CD14-positive monocyte (primary cell): ENCODE measurements at places on chromosomes 1 and 21.

- DNase-seq: no peak
Measured at GRCh38 chr1:207072233-207072632, 16.4 kb upstream of the C4BPB start.

DNA sequence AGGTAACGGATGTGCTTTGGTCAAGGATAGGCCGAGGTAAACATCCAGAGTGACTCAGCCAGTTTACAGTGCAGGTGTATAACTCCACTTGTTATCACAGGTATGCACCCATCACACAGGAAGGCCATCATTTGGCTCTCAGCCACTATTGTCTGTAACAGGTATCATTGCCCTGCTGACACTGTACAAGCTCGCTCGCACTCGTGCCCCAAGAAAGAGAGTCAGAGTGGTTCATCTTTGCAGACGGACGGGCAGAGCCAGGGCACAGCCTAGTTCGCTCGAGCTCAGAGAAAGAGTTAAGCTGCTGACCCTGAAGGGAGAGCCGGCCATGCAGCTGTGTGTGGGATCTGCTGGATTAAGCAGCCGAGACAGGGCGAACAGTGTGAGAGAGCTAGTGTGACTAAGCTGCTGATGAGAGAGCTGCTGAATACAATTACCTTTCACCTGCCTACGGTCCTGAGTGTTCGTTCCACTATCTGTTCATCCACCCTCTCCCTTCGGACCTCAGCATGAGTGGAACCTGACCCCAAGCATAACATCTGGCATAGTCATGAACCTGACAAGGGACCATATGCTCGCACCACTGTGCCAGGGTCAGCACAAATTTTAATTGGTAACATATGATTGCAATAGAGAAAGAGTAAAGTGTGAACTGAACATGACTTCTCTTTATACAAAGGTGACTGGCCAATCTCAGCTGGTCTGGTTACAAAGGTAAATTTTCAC, 27.0 kb upstream of the LYPD8 start:
- DNase-seq: no peak

GRCh38 chr21:34282223-34282622, 81.6 kb upstream of the KCNE2 start:
- no peak for DNase-seq

DNA sequence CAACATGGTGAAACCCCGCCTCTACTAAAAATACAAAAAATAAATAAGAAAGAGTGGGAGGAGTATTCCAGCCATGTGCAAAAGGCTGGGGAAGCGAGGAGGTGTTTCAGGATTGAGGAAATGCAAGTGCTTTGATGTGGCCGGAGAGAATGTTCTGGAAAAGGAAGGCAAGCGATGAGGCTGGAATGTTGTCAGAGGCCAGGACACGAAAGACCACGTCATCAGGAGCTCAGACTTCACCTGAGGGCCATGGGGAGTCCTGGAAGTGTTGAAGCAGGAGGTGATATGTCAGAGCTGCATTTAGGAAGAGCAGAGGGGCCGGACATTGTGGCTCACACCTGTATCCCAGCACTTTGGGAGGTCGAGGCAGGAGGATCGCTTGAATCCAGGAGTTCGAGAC, 10.9 kb upstream of the THEMIS2 start:
- no peak for DNase-seq

GRCh38 chr21:36533468-36533848, 53.5 kb upstream of the CLDN14 start:
- no peak for DNase-seq

DNA sequence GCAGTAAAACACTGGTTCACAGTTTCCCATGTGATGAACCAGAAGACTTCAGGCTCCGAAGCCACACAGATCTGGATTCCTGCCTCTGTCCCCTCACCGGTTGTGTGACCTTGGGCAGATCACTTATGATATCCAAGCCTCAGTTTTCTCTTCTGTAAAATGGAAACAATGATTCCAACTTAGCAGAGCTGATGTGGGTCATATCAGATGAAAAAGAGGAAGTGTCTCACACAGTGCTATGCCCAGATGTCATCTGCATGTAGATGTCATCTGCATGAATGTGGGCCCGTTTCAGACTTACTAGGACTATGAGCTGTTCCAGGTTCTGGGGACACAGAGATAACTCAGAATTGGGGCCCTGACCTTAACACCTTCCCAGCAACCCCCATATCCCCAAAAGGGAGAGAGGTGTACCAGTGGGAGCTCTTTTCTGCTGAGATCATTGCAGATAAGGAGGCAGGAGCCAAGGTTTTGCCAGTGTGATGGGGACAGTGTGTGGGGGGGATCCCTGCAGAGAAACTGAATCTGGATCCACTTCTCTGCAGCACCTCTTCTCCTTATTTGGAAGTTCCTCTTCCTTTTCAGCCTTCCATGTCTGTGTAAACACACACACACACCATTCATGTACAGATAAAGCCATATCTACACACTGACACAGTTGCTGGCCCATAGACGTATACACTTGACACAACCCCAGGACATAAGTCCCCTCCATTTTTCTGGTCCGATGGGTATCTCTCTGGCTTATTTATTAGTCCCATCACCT, 5.0 kb upstream of the ADGRB2 start:
- DNase-seq: no peak

GRCh38 chr1:98402860-98403259, 258.7 kb upstream of the SNX7 start:
- DNase-seq: no peak

DNA sequence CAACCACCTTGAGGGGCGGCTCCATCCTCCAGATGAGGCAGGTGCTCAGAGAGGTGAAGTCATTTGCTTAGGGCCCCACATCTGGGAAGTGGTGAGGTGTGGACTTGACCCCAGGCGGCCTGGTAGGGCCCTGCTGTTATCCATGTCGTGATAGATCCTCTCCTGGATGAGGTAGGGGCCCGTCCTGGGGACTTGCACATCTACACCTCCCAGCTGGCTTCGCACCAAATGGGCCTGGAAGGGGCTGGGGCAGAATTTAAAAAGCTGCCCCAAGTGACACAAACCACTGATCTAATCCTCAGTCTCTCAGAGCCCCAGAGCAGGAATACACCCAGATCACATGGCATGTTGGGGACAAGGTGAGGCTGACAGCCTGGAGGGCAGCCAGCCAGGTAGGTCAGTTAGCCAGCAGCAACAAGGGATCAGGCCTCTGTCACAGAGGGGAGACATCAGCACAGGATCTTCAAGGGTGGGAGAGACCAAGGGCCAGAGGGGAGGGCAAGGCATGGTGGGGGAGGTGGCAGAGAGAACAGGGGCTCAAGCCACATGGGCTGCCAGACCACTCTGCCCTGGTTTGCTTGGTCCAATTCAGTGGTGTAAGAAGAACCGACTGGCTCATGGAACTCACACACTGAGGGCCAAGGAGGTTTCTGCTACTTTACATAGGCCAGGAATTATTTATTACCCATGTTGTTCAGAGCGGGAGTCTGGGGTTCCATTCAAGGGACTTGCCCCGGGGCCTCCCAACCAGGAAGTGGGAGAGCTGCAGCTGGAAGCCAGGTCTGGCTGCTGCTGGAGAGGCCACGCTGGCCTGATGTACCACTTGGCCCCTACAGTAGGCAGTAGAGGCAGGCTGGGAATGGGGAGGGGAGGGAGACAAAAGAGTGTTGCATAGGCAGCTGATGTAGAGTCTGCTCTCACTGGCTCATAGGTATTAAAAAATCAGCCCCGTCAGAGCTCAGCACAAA, 12.1 kb downstream of the LRP8 start:
- DNase-seq: no peak

- peak; percentile 34 for DNase-seq
Measured at GRCh38 chr1:161121042-161121650, 3.2 kb downstream of the NIT1 start.

GRCh38 chr1:95655321-95656020, 421.5 kb downstream of the RWDD3 start:
- DNase-seq: no peak

DNA sequence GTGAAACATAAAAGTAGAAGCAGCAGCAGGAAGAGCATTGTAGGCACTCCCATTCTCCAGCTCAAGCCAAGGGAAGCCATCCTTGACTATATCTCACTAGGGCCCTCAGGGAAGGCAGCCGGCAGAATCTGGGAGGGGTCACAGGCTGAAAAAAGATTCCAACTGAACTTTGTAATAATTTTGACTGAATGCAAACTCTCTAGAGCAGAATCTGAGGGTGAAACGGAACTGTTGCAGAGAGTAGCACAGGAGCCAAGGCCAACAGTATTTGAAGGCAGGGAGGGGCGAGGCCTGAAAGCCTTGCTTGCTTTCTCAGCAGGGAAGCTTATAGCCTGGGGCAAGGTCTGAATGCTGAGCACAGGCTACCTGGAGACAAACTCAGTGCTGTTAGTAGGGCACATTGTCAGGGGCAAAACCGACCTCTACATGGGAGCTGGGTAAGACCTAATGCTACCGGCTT, 180.6 kb downstream of the COL24A1 start:
- no peak for DNase-seq

GRCh38 chr1:219806642-219807041, 121.7 kb downstream of the SLC30A10 start:
- DNase-seq: no peak

GRCh38 chr1:55547405-55547804, 332.2 kb upstream of the USP24 start:
- DNase-seq: no peak

DNA sequence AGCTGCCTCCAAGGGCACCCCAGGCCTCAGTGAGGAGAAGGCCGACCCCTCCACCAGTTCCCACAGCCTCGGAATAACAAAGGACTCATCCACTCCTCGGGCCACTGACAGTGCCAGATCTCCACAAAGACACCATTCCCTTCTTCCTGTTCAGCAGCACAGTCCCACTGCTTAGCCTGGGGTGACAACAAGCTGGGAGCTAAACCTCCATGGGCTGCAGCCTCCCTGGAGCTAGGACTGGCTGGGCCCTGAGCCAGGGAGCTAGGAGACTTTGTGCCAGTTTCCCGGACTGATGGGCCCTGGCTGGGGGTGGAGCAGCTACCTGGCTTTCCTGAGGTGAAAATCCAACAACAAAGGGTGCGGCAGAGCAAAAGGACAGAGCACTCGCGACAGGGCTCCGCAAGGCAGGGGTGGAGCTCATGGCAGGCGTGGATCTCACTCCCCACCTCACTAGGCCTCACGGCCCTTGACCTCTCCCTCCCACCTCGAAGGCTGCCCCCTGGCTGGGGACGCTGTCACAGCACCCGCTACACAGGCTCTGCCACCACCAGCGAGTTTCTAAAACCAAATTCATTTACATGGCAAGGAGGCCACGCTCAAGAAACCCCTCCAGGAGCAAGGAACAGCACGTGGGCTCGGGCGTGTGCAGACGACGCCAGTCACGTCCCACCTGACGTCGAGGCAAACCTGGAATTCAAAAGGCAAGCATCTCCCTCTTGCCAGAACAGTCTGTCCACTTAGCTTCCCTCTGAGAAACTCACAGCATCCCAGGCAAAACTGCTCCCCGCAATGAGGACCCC, 13.8 kb downstream of the SLC35E2B start:
- no peak for DNase-seq

GRCh38 chr1:116453481-116453880, 80.4 kb downstream of the ATP1A1 start:
- no peak for DNase-seq

DNA sequence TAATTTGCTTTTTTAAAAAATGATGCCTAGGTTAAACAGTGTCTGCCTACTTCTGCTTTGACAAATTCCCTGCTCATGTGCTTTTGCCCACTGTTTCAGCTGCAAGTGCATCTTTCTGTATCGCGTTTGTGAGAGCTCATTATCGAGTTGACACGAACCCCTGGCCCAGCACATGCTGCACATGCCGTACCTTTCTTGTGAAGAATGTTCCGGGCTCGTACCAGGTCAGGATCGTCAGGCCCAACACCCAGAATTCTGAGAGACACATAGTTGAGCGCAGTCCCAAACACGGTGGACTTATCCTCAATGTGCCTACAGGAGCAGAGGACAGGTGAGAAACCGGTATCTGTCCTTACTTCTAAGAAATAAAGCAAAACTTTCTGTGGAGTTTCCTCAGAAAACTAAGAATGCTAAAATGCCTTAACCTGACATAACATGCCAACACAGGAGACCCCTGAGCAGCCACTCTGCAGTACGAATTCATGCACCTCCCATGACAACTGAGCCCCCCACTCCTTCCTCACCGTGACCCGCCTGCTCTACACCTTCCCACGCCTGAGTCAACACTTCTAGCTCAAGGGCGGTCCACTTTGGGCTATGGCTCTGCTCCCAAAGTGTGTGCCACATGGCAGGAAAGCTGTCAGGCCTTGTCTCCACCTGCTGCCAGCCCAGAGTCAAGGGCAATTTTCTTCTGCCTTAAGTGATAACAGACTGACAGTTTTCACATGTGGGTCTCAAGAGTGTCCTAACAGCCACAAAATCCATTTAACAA, 6.7 kb downstream of the LSS start:
- no peak for DNase-seq

DNA sequence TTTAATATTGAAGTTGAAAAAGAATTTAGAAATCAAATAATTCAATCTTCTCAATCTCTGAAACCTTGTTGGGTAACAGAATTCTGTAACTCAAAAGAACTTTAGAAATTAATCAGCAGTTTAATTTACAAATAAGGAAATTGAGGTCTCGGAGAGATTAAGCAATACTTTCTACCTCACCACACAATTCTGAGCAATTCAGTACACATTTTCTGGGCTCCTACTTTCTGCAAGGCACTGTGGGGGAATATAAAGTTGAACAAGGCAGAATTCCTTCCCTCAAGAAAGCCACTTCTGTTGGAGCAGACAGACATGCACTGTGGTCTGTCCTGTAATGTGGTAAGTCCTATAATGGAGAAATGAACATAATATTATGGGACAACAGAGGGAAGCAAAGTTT, 47.7 kb downstream of the MEF2D start:
- DNase-seq: no peak

- DNase-seq: no peak
Measured at GRCh38 chr1:225977937-225978748, 21.0 kb downstream of the SDE2 start.

DNA sequence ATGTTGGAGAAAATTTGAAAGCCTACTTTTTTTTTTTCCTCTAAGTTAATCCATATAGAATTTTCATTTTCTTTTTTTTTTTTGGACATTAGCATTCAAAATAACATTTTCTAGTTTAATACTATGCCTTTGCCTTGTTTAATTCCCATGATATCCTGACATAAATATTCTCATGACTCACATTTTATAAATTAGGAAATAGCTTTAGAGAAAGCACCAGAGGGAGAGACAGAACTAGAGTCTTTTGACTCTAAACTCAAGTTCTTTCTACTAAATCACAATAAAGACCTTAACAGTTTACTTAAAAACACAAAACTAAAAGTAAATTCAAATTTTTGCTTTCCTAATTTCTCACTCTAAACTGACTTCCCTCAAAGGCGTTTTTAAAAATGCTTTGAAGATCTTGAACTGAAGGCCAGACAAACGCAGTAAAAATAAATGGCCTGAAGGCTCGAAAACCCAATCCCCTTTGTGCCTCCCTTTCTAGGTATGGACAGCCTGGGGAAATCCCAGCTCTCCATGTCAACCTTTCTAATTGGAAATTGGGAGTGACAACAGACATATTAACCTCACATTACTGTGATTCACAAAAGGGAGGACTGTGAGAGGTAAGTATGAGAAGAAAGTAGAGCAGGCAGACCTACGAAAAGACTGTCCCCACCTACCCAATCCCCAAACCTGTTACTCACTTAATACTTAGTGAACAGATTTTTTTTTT, 104.6 kb downstream of the ENAH start:
- DNase-seq: no peak

GRCh38 chr21:31409831-31410487, 65.9 kb upstream of the TIAM1 start:
- DNase-seq: no peak
